ENCODE measurements at places on chromosomes 1 and 21.

GRCh38 chr1:66535061-66535460 is 1.1 kb downstream of the SGIP1 start:
- no peak for DNase-seq

DNA sequence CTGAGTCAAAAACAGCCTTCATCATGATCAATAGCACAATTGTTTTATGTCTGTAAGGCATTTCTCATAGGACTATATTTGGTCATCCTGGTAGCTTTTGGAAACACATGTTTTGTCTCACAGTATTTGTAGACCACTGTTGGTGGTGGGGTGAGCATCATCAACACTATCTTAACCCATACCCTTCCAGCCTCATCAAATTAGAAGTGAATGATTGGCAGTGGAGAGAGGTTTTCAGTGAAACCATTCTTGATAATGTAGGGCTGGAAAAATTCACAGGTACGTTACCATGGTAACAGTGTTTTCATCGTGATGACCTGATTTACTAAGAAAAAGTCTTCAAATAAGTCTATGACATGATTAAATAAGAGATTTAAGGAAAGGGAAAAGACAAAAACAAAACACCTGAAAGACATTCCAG is 45.3 kb upstream of the C1orf105 start:
- DNase-seq, result no peak

DNA sequence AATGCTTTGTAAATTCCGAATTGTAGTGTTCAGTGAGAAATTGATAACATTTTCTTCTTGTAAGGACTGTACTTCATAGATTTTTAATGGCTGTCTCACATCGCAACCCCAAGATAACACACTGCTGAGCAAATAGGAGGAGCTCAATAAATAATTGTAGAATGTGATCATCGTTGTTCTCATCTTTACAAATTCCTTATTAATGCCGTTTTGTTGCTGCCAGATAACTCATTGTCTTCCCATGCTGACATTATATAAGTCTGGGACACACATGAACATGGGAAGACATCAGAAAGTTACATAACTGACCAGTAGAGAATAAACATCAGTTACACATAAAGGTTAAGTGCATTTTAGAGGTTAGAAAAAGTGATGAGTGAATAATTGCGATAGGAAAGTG is 46.4 kb upstream of the TSPAN2 start:
- no peak for DNase-seq

GRCh38 chr1:40633931-40634376 is 31.5 kb downstream of the RIMS3 start:
- no peak for DNase-seq

- no peak for DNase-seq
Measured at GRCh38 chr1:7376676-7377075, 394.4 kb upstream of the VAMP3 start.
